ENCODE measurements at places on chromosomes 3 and 15. TPM values are rescaled to one million over a fixed set of nuclear protein-coding genes. Genes with fewer than 3 reads are reported as not detected.

The DGKG gene
- 7.6 TPM for total RNA-seq

The CASR gene
- not detected for total RNA-seq

The GHSR gene
- total RNA-seq: not detected

The SLC2A2 gene
- not detected for total RNA-seq

The RPS17 gene
- total RNA-seq: 4,917 TPM
